ENCODE measurements at places on chromosomes 1 and 21.

DNA sequence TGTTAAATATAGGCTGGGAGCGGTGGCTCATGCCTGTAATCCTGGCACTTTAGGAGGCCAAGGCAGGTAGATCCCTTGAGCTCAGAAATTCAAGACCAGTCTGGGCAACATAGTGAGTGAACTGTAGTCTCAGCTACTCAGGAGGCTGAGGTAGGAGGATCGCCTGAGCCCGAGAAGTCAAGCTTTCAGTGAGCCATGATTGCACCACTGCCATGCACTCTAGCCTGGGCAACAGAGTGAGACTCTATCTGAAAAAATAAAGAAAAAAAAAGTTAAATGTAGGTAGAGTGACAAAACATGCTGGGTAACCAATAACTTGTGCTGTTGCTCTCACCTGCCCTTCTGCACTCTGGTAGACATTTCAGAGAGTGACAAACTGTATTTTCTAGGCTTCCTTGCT lies 25.0 kb upstream of the SRSF10 start:
- no peak for DNase-seq

GRCh38 chr21:26845066-26845758 lies at the start of gene ADAMTS1:
Gene ADAMTS1, minus strand, starts transcription at chr21:26845409. Its CDS starts 455 bp downstream, at chr21:26844954.
- DNase-seq = no peak

- no peak for DNase-seq
These were observed 130.5 kb upstream of the MROH9 start for GRCh38 chr1:170804879-170805278.

DNA sequence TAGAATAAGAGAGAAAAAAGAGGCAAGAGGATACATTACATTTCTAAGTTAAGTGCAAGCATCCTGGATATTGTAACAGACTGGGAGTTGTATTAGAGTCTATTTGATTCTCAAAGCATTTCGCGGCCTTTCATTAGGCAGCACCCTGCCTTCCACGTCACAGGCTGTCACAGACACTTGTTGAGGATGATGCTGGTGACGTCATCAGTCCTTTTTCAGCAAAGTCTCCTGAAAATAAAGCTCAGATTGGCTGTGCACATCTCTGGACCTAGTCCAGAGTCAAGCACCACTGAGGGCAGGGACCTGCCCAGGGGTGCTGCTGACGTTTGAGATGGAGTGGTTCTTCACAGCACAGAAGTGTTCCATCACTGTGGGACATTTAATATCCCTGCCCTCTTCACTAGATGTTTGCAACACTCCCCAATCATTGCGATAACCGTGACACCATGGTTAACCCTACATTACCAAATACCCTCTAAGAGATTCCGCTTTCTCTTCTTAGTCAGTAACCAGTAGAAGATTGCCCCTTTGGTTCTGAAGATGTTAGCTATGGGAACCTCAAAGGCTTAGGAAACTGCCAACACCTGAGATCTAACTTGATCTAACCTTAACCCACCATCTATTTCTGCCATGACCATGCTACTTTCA lies 72.7 kb upstream of the F3 start:
- no peak for DNase-seq

- no peak for DNase-seq
These were observed 18.7 kb upstream of the ZNF362 start for GRCh38 chr1:33237579-33237978.

- no peak for DNase-seq
These were observed 221.5 kb upstream of the SGIP1 start for GRCh38 chr1:66312271-66312990.

DNA sequence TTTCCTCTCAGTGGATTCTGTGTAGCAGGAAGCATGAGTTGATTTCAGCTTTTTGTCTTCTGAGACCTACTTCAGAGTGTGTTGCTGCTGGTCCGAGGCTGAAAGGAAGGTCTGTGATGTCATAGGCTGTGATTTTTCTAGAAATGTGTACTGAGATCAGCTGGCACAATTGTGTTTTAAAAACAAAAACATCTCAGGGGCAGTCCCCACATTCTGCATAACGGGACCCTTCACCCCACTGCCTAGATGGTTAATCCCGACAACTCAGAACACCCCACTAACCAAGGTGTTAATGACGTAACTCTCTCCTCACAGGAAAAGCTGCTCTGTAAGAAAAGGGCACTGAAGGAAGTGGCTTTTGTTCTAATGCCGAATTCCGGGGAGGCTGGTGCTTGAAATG lies 59.8 kb upstream of the PPP2R5A start:
- peak; percentile 14 for DNase-seq

DNA sequence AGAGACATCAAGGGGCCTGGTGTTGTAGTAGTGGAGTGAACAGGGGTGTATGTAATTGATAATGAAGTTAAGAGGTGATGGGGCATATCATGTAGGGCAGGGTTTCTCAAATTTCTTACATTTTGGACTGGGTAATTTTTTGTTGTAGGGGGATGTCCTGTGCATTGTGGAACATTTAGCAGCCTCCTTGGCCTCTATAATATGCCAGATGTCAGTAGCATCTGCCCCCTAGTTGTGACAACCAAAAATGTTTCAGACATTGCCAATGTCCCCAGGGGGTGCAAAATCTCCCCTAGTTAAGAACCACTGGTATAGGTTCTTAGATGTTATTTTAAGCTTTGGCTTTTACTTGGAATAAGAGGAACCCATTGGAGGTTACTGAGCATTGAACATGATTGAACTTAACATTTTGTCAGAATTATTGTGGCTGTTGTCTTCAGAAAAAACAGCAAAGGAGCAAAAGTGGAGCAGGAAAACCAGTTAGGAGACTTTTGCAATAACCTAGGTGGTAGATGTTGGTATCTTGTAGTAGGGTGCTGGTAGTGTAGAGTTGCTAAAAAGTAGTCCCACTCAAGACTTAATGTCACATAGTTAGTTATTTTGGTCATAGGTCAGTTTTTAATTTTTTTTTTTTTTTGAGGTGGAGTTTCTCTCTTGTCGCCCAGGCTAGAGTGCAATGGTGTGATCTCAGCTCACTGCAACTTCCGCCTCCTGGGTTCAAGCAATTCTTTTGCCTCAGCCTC lies 6.2 kb downstream of the ZNF326 start:
- no peak for DNase-seq

GRCh38 chr1:22132517-22133235 lies 10.2 kb downstream of the WNT4 start:
- no peak for DNase-seq

- DNase-seq = no peak
These were observed 33.3 kb upstream of the ERG start for GRCh38 chr21:38531591-38531990.

- DNase-seq = no peak
These were observed 70.8 kb downstream of the TMEM200B start for GRCh38 chr1:29052941-29053340.

DNA sequence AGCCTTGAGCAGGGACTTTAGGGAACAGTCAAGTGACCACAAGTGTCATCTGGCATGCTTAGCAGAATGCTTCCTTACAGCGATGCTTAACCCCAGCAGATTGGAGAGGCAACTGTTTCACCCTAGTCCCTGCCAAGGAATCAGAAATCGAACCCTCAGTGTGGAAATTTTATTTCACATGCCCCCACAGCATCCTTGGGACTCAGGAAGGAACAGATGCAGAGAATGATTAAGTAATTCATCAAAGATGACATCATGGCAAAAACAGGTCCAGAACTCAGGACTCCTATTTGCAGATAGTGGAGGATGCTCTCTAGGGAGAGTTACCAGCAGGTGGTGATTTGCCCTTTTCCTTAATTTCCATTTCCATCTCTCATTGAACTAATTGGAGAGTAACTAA lies 333.0 kb upstream of the KAZN start:
- DNase-seq = no peak

DNA sequence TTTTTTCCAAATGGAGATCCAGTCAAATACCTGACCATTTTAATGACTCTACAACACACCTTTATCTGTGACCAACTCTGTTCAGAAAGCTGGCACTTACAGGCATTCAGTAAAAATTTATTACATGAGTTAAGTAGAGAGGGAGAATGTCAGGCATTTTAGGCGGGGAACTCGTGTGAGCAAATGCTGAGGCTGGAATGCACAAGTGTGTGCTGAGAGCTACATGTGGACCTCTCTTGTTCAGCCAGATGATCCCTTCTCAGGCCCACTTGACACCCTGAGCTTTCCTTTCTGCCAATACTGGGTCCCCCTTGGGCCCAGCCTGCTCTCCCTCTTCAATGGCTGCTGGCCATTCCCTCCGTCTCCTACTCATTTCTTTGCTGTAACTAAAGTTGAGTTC lies 11.7 kb downstream of the PPIH start:
- no peak for DNase-seq

DNA sequence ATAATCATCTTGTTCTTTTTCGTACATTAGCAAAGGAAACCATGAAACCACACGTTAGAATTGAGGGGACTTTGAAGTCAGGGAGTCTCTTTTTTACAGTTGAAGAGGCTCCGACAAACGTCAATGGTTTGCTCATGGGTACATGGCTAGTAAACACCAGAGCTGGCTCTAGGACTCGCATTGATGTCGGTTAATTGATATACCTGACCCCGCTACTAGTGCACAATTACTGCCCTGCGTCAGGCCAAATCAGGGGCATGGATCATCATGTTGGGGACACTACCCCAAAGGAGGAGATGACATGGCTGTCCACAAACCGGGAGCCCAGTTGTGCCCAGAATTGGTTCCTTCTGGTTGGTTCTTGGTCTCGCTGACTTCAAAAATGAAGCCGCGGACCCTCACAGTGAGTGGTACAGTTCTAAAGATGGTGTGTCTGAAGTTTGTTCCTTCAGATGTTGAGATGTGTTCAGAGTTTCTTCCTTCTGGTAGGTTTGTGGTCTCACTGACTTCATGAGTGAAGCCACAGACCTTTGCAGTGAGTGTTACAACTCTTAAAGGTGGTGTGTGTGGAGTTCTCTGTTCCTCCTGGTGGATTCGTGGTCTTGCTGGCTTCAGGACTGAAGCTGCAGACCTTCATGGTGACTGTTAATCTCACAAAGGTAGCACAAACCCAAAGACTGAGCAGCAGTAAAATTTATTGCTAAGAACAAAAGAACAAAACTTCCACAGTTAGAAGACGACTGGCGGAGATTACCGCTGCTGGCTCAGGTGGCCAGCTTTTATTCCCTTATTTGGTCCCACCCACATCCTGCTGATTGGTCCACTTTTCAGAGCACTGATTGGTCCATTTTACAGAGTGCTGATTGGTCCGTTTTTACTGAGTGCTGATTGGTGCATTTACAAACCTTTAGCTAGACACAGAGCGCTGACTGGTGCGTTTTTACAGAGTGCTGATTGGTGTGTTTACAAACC lies 126.9 kb upstream of the ERRFI1 start:
- peak; percentile 61 for DNase-seq

DNA sequence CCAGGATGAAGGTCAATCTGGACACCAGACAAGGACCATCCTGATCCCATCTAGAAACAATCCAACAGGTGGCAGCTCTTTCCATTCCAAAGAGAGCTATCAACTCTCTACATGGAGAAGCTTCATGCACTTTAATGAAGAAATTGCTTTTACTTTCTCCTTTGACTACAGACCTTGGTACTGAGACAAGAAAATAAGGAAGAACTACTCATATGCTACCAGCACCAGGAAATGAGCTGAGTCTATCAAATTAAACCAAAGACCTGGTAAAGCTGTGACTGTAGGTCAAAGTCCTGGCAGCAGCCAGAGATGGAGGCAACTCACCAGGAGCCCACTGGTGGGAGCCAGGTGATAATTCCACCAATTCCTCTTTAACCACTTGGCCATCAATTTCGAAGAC lies 64.3 kb upstream of the LRRC8B start:
- no peak for DNase-seq

DNA sequence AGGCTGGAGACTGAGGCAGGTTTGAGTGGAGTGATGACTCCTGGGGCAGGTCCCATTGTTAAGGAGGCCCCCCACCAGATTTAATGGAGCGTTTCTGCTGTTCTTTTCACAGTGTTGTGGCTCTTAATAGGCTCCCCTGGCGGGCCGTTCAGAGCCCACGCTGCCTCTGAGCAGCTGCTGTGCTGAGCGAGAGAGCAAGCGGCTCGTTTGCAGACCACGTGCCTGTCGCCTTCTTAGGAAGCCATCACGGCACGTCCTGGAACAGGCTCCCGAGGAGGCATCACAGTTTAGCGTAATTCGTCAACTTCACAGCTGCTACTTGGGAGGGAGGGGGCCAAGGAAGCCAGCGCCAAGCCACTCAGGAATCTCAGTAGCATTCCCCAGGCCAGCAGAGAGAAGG lies 70.5 kb upstream of the CTTNBP2NL start:
- DNase-seq = no peak

- DNase-seq = no peak
These were observed 62.9 kb downstream of the TEX35 start for GRCh38 chr1:178575611-178576361.

- no peak for DNase-seq
These were observed 50.0 kb downstream of the SH3GLB1 start for GRCh38 chr1:86754265-86754974.

DNA sequence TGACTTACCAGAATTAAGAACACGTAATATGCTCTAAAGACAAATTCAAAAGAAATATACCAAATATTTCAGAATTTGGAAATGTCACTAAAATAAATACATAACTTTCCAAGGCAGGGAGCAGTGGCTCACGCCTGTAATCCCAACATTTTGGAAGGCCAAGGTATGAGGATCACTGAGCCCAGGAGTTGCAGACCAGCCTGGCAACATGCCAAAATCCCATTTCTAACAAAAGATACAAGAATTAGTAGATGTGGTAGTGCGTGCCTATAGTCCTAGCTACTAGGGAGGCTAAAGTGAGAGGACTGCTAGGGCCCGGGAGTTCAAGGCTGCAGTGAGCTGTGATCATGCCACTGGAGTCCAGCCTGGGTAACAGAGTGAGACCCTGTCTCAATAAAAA lies 11.7 kb downstream of the LUZP1 start:
- DNase-seq = no peak

- DNase-seq = no peak
These were observed 3.9 kb upstream of the LEFTY2 start for GRCh38 chr1:225944951-225945350.

DNA sequence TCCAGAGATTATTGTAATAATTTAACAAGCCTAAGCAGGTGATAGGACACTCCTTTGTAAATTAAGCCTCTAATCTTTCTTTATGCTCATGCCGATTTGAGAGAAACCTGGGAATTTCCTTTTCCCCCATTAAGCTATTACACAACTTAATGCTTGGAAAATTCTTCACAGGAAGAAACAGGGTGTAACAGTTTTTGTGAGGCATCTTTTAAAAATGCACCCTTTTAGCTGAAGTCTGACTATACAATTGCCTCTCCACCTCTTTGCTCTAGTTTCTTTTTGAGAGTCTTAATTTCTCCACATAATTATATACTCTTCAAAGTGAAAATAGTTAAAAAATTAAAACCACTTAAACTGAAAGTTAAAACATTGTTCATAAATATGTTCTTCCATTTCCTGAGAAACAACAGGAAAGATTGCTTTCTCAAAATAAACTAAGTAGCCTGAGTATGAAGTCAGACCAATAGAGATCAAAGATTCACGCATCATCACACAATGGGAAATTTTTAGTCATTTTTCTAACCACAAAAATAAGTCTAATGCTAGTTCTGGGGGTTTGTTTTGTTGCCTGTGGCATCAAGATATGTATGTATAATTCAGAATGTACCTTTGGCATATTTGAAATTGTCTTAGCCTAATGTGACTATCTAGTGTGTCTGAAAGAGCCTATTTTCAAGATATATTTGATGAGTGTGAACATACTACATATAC lies 34.7 kb downstream of the LRRC8D start:
- DNase-seq = peak; percentile 6

- no peak for DNase-seq
These were observed 1.9 kb upstream of the ATG4C start for GRCh38 chr1:62781841-62782543.
